Dorsolateral prefrontal cortex (tissue), 122 donors: ENCODE measurements at places on chromosomes 4 and X.

DNA sequence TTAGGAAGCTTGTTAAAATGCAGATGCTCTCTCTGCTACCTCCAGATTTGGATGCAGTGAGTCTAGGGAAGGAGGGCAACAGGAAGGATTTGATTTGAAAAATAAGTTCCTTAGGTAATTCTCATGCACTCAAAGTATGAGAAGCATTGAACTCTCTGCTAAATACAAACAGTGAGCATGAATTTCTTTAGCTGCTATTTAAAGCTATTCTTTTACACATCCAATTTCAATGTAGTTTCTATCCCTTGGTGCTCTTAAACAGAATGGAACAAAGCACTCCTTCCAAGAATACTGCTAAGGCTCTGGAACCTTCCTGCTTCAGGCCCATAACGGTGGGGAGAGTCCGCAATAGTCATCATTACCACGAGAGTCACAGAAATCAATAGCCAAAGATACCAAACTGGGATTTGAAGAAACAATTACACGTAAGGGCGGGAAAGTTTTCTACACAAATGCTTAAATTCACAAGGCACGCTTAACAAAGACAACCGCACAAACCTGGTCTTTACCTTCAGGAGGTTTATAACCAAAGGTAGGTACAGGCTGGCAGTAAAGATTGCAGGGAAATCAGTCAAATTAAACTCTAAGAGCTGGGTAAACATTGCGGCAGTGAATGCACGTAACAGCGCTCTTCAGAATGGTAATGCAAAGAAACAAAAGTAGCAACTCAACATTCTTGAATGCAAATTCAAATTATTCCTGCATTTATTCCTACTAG, 123.2 kb upstream of the NAP1L5 start:
- DNase-seq: no peak

DNA sequence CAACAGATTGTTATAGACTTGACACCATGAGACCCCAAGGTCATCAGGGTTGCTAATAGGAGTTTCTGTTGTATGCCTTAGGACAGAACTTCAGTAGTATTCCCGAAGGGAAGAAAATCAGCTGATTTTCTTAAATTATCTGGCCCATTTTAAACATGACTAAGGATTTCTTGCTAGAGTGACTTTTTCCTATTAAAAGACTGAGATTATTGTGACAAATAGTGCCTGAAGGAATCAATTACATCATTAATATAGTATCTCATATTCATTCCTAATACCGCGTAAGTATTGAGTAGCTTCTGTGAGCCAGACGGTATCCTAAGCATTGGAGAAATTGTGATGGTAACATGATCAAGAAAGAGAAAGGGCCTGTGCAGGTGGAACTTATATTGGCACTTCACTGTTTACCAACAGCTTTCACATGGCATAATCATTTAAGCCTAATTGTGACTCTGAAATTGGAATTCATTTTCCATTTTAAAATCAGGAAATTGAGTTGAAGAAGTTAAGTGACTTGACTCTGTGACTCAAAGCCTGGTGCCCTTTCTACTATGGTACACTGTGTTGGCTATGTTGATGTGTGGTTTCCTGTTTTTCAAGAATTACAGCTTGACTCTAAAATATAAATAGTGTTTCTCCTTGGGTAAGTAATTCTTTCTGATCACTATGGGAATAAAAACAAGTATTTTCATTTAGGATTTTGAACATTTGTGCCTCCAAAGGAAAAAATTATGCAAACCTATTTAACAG, 4.1 kb downstream of the AFF1 start:
- no peak for DNase-seq

DNA sequence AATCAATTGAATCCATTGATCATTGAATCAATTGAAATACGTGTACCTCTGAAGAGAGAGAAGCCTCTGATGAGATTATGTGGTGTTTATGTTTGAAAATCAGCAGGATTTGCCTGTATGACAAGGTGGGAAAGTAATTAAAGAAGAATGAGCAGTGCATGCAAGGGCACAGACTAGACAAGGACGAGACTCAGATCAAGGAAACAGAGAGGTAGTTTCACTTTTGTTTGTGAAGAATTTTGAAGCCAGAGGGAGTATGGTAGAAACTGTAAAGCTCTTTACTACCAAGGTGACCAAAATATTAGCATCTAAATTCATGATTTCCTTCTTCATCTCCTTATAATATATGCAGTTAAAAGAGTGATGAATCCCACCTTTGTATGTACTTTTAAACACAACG, 1830.0 kb upstream of the IGFBP7 start:
- no peak for DNase-seq

DNA sequence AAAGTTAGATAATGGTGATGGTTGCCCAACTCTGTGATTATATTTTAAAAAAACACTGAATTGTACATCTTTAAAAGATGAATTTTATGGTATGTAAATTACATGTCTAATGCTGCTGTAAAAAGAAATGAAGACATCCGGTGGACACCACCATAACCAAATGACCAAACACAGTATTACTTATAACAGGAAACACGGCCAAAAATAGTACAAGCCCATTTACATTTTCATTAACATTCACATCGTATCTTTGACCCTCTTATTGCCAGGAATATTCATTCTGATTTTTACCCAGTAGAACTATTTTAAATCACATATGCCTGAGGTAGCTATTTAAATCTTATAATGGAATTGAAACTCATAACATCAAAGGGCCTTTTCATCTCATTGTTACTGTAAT, 143.2 kb downstream of the CFAP47 start:
- DNase-seq: no peak

- no peak for DNase-seq
Observed at GRCh38 chrX:139932073-139932900, 566 bp downstream of the ATP11C start.

- DNase-seq: no peak
Observed at GRCh38 chr4:71255976-71256375, 82.8 kb upstream of the SLC4A4 start.

GRCh38 chr4:69800599-69800998, 40.2 kb upstream of the SULT1B1 start:
- DNase-seq: no peak

DNA sequence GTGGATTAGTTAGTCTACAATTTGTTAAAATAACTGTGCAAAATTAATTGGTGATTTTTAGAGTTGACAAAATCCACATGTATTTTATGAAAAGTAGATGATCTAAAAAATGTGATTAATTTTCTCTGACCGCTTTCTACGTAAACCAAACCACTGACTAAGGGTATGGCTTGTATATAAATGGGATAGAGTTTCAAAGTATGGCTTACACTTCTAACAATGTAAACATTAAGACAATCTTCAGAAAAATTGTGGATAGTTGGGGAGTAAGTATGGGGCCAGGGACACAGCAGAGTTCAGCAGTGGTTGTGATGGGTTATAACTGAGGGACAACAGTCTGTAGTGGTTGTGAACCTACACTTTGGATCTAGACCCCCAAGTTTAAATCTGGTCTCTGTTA, 39.8 kb downstream of the GABRA4 start:
- no peak for DNase-seq

GRCh38 chr4:112085156-112086035, 59.9 kb upstream of the FAM241A start:
- no peak for DNase-seq

DNA sequence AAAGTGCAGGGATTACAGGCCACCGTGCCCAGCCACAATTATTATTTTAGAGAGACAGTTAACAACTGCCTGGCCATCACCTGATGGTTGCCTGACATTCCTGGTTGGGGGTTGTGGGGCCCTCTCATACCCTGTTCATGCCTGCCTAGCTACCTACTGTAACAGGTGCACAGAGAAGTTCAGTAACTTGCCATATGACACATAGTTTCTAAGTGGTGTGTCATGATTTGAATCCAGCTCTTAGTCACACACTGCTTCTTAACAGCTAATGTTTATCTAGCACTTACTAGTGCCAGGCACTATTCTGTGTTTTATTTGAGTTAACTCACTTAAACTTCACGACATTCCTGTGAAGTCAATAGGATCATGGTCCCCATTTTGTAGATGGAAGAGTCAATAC, 122.7 kb upstream of the JADE1 start:
- no peak for DNase-seq
